ENCODE measurements at places on chromosomes 13 and 19.

- DNase-seq, result no peak
These were observed 41.1 kb upstream of the MAP3K10 start for GRCh38 chr19:40150170-40150569.

GRCh38 chr13:99863789-99864626 lies 107.6 kb downstream of the ZIC5 start:
- no peak for DNase-seq

DNA sequence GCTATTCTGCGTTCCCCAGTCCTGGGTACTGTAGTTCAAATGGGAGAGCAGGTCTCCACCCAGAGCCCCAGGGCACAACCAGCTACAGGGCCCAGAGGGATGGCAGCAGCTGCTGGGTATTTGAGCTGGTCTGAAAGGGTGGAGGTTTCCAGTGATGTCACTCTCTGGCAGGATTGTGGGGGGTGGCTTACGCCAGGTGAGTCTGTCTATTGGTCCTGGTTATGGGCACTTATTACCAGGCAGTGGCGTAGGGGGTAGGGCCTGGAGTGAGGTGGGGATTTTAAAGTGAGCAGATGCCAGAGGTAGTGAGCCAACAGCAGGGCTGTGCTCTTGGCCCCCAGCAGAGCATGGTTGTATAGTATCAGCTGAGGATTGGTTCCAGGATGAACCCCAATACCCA lies 6.2 kb downstream of the RPS19 start:
- no peak for DNase-seq

GRCh38 chr13:57946361-57946760 lies 314.8 kb downstream of the PCDH17 start:
- no peak for DNase-seq

DNA sequence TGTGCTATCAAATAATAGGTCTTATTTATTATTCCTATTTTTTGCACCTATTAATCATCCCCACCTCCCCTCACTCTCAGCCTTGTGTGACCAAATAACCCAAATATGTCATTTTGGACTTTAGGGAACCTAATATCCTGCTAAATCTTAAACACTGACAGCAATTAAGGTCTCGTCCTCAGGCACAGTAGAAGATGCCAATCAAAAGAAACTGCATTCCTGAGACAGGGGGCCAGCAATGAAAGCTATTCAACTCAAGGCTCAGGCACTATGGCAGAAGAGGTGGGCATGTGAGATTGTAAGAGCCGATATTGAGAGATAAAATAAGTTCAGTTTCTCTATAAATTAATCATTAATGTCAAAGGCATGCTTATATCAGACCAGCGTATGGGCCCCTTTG lies 1437.7 kb upstream of the PCDH9 start:
- DNase-seq, result no peak

- DNase-seq, result no peak
These were observed 7.4 kb upstream of the ZNF428 start for GRCh38 chr19:43626838-43627237.

- no peak for DNase-seq
These were observed 799.2 kb downstream of the GPC5 start for GRCh38 chr13:92197669-92198068.

GRCh38 chr19:11586331-11586730 lies 8.9 kb upstream of the ACP5 start:
- no peak for DNase-seq

DNA sequence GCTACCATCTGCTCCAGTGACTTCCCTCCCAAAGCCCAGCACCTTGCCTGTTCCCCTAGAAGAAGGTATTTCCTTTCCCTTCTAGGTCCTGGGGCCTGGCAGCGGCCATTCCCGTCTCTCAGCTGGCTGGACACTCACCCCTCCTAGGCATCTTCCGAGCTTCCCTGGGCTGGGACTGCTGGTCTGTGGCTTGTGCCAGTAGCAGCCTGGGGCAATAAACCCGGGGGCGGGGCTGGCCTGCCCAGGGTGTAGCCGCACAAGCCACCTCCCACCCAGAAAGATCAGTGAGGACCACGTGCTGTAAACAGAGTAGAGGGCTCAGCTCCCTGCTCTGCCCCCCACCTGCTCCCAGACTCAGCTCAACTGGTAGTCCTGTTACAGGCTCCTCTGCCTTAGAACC lies 15.0 kb downstream of the LIPE start:
- no peak for DNase-seq

DNA sequence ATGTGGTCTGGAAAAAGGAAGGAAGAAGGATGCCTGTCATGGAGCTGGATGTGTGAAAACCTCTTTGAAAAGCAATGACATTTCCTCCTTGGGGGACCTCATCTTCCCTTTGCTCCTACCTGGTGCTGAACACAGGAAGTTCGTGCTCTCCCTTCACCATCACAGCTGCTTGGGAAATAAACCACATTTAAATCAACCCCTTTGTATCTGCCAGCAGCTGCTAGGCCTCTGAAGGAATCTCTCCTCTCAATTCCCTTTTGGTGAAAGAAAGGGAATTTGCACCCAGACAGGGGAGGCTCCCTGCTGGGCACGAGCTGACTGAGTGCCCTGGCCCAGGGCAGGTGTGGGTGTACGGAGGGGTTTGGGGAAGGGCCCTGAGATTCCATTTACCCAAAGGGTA lies 437.7 kb downstream of the TSHZ3 start:
- DNase-seq, result no peak

- DNase-seq, result no peak
These were observed 823 bp upstream of the ZNF567 start for GRCh38 chr19:36686365-36687213.

GRCh38 chr19:9862938-9863337 lies 27.8 kb downstream of the PIN1 start:
- DNase-seq, result no peak

DNA sequence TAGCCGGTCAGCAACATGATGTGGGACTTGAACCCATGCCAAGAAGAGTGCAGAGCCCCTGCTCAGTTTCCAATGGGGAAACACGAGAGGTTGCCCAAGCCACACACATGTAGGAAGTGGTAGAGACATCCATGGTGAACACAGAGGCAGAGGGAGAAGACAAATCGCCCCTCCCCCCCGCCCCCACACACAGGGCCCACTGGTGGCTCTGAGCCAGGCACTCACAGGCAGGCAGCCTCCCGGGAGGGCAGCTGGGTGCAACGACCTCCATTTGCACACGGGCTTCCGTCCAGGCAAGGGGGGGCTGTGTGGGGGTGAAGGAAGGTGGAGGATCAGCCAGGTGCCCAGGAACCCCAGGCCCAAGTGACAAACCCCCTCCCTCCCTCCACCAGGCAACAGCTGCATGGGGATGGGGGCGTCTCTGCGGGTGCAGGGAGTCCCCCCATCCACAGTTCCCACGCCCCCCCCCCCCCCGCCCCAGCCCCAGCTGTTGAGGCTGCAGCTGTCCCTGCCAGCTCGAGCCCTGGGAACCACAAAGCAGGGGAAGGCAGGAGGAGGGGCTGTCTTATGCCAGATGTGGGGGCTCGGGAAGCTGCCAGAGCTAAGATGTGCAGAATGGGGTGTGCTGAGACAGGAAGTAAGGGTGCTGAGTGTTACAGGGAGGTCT lies 3.4 kb downstream of the NOTCH3 start:
- DNase-seq, result no peak

DNA sequence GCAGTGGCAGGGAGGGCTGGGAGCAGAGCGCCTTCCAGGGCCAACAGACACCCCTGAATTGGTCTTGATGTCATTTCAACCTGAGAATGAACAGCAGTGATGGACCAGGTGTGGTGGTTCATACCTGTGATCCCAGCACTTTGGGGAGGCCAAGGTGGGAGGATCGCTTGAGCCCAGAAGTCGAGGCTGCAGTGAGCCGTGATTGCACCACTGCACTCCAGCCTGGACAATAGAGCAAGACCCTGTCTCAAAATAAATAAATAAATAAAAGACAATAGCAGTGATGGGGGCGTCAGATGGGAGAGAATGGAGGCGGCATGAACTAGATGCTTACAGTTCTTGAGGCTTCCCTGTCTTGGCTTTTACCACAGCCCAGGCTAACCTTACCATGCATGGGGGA lies 46.1 kb upstream of the ONECUT3 start:
- no peak for DNase-seq

DNA sequence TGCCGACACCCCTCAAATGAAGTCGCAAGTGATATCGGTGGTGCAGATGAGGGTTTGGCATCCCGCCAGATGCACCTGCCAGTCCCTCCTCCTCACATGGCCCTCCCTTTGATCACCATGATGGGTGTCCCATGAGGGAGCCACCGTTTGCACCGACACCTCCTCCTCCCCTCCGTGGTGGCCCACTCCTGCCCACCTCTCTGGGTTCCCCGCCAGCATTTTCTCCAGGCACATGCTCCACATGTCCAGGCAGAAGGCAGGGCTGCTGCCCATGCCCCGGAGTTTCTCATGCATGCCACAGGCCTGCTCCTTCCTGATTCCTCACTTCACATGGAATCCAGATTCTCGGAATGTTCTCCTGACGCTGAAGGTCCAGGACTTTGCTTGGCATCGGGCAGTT lies 49.3 kb downstream of the COL4A2 start:
- DNase-seq, result no peak

DNA sequence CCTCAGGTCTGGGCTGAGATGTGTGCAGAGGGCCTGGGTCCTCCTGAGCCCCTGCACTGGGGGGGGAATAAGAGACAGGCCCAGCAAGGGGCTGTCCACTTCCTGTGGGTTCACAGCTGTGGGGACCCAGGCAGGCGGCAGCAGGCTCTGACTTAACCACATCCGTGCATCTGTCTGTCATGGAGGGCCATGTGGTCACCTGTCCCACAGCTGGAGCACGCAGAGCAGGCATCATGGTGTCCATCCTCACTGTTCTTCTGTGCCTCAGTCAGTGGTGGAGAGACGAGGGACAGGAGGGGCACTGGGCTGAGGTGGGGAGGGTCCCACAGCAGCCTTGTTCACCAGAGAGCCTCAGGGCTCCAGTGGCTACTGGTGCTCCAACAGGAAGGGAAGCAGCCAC lies 16.3 kb upstream of the KIR3DL3 start:
- DNase-seq, result no peak

GRCh38 chr13:111397202-111397880 lies 76.9 kb downstream of the TEX29 start:
- DNase-seq, result no peak

DNA sequence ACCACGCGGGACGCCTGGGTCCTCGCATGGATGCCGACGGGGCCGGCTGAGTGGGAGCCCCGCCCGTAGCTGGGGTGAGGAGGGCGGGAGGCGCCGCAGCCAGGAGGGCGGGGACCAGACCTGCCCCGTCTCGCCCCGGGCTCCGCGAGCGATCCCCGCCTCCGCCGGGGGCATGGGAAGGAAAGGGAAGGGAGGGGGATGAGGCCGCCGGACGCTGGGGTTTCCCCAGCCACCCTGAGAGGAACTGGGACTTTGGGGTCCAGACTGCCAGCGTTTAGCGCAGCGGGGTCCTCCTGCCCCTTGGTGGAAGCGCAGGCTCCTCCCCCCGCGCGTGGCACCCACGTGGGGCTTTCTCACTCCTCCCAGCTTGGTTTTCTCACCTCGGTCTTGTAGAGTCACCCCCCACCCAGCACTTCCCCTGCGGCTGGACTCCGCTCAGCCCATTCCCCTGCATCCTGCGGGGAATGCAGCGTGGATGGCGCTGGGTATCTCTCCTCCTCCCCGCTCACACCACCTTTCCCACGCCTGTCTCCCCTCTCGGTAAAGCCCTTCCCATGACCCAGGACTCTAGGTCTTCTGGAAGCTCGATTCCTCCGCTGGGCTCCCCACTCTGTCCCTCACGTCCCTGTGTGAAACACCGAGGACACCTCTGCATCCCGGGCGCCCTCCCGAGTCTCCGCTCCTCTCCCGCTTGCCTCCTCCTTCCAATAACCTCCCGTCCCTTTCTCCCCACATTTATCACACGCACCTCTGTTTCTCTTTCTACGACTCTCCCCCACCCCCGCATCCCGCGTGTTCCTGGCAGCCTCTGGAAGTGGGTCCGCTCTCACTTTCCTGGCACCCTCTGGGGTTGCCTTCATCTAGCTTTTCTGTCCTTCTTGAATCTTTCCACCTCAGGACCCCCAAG lies 2.1 kb downstream of the TGFB1 start:
- DNase-seq, result peak; percentile 74

DNA sequence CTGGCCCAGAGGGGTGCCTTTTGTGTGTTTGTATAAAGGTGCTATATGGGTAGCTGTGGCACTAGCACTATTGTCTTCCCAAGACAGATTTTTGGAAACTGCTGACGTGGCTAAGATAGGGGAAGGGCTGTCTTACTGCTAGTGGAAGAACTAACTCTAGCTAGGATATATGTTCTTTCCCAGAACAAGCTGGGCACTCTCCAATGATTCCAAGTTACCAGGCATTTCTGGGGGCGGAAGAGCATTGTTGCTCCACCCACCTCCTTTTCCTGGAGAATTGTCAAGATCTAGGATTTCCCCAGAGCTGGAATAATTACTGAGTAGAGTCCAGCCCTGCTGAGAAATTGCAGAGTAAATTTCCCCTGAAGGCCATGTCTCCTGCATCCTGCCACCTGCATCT lies 408.3 kb downstream of the KLF5 start:
- no peak for DNase-seq

- no peak for DNase-seq
These were observed 18.7 kb downstream of the ACTN4 start for GRCh38 chr19:38665950-38666662.

DNA sequence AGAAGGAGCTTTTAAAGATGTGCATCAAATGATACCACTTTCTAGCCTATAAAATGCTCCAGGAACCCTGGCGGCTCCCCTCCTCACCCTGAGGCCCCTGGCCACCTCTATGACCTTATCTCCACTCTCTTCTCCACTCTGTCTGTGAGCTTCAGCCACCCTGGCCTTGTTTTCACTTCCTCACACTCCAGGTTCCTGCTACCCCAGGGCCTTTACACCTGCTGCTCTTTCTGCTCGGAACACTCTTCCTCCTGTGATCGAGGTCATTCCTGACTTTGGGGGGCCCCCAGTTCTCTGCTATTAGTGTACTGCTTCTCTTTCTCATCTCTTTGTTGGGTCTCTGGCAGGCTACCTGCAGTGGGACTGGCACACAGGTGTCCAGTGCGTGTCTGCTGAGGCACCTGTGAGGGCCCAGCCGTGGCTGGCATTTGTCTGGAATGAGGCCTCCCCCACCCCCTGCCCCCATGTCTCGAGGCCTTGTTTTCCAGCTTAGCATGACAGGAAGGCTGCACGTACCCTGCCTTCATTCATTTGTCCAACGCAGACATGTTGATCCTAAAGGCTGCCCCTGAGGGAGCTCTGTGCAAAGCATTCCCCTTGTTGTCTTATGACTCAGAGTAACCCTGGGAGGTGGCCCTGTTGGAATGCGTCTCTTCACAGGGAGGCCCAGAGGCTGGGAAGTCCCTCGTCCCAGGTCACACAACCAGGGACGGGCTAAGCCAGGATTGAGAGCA lies 2.3 kb downstream of the DDA1 start:
- DNase-seq, result no peak
